Stimulated activated CD8-positive, alpha-beta memory T cell treated with anti-CD3 and anti-CD28 coated beads, Interleukin-12 subunit alpha, Interleukin-12 subunit beta, amount 100 ng/mL, for 1 hour (primary cell): ENCODE measurements at places on chromosomes 7 and 10.

GRCh38 chr7:155430606-155431005 is 27.3 kb upstream of the EN2 start:
- no peak for DNase-seq

- DNase-seq = no peak
Observed at GRCh38 chr10:61052469-61053205, 108.7 kb upstream of the RHOBTB1 start.

DNA sequence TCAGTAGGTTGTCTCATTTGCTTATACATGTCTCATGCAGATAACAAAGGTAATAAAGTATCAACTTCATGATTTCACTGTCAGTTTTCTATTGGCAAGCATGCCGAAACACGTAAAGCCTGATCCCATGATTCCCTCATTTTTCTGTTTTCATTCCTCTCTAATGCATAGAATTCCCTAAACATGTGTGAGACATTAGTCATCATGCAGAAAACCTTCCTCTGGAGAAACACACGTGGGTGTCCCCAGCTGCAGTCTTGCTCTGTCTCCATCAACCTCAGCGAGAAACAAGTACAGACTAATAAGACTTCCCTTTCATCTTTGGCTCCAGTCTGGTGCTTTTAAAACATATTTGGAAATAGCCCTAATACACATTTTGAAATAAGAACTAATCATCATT is 432.7 kb upstream of the VSTM2A start:
- DNase-seq = no peak

DNA sequence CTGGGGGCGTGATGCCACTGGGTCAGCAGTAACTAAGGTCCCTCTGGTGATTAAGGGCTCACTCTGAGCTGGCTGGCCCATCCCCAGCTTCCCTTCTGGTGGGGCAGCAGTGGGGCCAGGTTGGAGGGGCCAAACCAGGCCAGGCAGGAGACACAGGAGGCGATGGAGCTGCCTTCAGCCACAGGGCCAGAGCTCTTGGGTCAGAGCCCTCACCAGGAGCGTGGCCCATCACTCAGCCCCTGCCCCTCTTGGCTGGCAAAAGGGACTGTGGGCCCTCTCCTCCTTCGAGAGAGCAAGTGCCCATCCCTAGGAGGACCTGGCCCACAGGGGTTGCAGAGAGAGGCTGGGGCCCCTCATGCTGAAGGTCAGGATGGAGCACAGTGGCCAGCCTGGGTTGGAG is 4.5 kb downstream of the KCNK18 start:
- no peak for DNase-seq

GRCh38 chr10:75150656-75151055 is 39.2 kb downstream of the SAMD8 start:
- DNase-seq = no peak

DNA sequence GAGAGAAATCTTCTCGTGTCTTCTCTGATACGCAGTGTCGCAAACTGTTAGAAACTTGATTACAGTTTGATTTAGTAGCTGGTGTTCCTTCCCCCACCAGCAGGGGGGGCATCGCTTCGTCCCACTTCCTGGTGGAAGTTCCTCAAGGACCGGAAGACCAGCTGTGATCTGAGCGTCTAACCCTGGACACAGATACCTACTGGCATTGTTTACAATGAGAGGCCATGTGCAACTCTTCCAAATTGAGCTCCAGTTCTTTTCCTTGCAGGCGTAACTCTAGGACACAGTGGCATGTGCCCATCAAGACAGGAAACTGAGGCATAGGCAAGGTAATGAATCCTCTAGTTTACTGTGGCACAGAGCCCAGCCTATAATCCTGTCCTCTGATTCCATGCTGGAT is 219.0 kb downstream of the CCDC3 start:
- DNase-seq = no peak

DNA sequence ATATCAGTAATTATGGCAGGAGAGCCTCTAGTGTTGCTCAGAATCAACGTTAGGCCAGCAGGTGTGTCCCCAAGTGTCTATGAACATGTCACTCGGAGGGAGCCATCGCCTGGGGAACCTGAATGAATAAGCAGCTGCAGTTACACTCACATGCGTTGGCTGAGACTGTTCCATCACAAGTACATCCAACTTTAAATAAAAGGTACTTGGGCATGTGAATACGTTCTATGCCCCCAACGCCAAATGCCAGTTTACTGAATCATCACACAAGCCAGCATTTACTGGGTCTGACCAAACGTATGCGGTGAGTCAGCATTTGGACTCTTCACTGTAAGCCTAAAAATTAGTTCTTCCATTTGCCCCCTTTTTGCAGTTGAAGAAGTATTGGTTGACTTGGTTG is 207.6 kb upstream of the PLXNA4 start:
- DNase-seq = no peak

DNA sequence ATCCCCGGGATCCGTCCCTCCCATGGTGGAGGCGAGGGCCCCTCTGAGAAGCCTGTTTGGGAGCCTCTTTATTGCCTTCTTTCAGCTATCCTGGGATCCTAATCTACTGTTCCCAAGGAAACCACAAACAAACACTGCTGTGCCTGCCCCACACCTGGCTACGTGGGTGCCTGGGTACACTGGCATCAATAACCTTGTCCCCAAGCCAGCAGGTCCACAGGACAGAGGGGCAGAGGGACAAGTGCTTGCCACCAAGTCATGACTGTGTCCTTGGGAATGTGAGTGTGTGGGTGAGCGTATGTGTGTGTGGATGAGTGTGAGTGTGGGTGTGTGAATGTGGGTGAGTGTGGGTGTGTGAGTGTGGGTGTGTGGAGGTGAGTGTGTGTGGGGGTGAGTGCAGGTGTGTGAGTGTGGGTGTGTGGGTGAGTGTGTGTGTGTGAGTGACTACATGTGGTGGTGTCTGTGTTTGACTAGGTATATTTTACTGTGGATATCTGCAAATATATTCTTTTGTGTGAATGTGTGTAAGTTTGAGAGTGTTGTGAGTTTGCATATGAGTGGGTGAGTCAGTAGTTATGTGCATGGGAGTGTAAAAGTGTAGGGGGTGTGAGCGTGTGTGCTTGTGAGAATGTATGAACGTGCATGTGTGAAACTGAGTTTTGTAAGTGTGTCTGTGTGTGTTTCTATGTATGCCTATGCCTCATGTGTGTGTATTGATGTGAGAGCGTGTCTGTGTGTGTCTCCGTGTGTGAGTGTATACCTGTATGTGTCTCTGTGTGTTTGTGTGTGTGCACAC is 96.1 kb downstream of the TNS3 start:
- no peak for DNase-seq

GRCh38 chr7:151306860-151307259 is 34.8 kb upstream of the NUB1 start:
- DNase-seq = no peak

- no peak for DNase-seq
Observed at GRCh38 chr10:12726971-12727831, 274.3 kb downstream of the CCDC3 start.

DNA sequence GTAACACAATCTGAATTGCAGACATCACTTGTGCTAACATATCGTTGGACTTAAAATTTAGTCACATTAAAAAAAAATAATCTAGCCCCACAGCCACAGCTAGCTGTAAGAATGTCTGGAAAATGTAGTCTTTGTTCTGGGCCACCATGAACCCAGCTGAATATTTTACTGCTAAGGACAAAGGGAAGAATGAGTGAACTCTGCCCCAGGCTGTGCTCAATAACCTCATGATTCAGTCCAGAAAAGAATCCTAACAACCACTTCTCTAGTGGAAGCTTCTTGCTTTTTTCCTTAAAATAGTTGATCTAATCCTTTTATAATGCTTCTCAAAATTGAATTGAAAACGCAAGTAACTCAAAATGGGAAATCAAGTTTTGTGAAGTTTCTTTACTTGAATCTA is 25.6 kb upstream of the SOSTDC1 start:
- no peak for DNase-seq

- DNase-seq = no peak
Observed at GRCh38 chr7:70380421-70381015, 751.4 kb upstream of the GALNT17 start.

DNA sequence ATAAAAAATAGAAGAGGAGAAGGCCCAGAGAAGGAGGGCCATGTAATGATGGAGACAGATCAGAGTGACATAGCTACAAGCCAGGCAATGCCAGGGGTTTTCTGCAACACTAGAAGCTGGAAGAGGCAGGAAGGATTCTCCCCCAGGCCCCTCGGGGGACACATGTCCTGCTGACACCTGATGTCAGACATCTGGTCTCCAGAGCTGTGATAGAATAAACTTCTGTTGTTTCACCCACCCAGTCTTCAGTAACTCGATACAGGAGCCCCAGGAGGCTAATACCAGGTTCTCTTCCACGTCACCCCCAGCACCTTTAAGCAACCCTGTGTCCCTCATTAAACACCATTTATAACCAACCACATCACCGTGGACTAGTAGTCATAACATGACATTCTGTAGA is 94.9 kb downstream of the TMEM130 start:
- DNase-seq = no peak

DNA sequence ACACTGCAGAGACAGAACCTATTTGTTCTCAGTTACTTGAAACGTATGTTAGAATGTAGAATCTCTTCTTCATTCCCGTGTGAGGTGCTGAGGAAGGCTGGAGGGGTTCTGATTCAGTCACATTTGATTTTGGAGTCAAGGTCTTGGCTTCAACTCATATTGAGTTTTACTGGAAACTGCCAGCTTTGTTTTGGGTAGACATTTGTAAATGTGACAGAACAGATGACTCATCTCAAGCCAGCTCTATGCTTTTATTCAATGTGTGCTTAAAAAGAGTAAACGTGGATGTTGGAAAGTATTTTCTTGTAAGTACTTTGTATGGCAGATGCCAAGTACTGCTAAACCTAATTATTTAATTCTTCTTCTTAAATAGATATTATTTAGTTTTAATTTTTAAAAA is 780.8 kb upstream of the C7orf33 start:
- DNase-seq = no peak

GRCh38 chr10:128932071-128932820 is 534.8 kb upstream of the MGMT start:
- DNase-seq = no peak

DNA sequence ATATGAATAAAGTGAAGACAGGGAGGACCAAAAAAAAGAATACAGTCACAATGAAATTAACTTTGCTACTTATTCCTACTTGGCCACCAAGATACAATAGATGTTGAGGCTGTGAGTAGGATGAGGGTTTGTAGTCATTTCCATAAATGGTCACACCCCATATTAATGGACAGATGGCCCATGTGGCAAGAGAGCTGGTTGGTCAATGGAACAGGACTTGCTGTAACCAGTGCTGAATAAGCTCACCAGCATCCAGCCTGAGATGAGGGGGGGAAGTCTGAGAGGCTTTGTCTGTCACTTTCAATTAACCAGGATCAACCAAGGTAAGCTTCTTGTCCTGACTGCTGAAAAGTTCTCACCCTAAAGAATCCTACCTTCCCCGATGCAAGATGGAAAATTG is 130.4 kb upstream of the KCNMA1 start:
- no peak for DNase-seq

- DNase-seq = no peak
Observed at GRCh38 chr7:3821488-3821887, 520.4 kb downstream of the SDK1 start.

GRCh38 chr10:68330852-68331454 is 911 bp upstream of the HNRNPH3 start:
- DNase-seq = no peak

- no peak for DNase-seq
Observed at GRCh38 chr10:112362833-112363232, 11.1 kb upstream of the ACSL5 start.

DNA sequence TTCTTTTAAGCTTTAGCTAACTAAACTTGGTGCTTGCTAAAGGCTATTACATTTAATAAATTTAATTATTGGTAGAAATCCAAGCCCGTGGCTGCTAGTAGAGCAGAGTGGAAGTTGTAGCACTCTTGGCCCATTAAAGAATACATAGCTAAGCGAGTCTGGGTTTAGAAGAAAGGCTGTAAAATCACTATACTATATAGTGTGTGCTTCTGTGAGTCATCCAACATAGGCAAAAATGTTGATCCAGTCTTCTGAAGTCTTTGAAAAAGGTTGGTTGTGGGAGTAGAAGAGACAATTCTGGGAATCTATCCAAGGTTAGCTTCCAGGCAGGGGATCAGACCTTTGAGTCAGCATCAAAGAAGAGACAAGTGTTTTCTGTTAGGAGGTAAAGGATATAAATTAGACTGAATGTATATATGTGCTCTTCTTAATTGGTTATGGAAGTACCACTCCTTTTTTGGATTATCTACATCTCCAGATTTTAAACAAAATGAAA is 664.2 kb downstream of the NXPH1 start:
- no peak for DNase-seq

DNA sequence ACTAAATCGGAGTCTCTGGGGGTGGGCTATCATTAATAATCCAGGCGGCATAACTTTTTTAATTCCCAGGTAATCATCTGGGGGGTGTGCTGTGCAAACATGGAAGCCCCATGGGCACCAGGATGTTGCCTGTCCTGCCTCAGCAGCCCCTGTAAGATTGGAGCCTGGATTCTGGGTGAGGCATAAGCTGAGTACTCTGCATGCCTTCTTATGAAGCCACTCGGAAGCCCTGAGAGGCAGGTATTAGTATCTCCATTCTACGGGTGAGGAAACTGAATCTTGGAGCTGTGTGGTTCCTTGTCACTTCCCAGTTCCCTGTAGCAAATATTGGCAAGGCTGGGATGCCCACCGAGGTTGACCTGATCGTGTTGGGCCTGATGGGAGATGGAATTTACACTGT is 7.4 kb upstream of the OPN4 start:
- no peak for DNase-seq

GRCh38 chr10:66678521-66678920 is 247.3 kb upstream of the LRRTM3 start:
- DNase-seq = no peak

DNA sequence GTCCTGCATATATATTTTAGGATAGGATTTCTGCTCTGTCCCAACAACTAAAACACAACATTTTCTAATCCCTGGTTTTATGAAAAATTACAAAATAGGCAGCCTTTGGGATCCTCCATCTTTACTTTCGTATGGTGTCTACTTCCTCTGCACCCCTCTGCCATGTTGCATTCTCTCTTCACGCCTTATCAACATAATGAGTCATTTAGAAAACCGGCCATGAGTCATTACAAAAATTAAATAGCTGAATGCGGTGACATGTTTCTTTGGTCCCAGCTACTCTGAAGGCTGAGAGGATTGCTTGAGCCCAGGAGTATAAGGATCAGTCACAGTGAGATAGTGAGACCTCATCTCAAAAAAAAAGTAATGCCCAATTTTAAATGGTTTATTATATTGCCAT is 148.1 kb upstream of the CELF2 start:
- DNase-seq = no peak

- DNase-seq = no peak
Observed at GRCh38 chr10:3424111-3424851, 251.7 kb upstream of the PITRM1 start.

DNA sequence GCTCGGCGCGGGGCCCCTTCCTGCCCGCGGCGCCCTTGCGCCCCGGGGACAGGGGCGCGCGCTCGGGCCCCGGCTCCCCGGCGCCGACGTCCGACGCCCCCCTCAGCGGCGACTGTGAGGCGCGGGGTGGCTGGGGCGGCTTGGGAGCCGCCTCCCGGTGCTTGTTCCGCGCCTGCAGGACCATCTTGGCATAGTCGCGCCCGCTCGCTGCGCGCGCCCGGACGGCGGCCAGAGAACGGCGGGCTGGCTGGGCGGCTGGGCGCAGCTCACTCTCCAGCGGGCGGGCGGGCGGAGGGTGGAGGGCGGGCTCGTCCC is at the start of gene DPY19L1:
Gene DPY19L1, minus strand, starts transcription at position 275 of the 315 bp plus-strand sequence. Its CDS starts 91 bp downstream, at position 184.
- DNase-seq = no peak

GRCh38 chr10:5071411-5072198 is 22.6 kb upstream of the AKR1C3 start:
- no peak for DNase-seq
